ENCODE measurements at places on chromosomes 1 and 21.

DNA sequence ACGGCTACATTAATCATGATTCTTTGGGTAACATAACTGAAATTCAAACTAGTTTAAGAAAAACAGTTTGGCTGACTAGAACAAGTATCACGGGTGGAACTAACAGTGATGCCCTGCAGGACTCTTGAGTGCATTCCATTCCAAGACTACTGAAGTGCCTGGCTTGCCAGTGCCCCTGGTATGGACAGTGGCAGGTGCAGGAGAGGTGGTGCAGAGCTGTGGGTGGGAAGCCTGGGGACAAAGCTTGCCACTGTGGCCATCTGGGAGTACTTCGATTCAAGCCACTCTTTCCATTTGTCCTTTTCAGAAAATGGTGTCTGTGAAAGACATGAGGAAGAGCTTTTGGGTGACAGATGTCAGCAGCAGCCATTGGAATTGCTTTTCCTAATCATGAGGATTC lies 166.5 kb downstream of the RRAGC start:
- DNase-seq = no peak

DNA sequence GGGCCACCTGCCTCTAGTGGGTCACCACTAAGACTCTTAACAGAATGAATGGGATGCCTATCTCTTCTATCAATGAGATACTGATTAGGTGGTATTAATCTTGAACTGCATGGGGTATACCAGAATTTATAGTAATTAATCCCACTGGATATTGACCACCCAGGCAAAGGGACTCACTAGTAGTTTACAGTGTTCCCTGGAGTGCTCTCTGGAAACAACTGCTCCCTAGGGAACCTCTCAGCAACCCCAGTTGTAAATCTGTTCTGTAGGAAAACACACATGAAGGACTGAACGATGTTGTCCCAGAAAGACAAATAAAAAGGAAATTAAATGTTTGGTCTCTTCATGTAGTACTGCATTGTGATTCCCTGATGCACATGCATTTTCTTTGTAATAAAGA lies 430.5 kb downstream of the HLX start:
- no peak for DNase-seq

DNA sequence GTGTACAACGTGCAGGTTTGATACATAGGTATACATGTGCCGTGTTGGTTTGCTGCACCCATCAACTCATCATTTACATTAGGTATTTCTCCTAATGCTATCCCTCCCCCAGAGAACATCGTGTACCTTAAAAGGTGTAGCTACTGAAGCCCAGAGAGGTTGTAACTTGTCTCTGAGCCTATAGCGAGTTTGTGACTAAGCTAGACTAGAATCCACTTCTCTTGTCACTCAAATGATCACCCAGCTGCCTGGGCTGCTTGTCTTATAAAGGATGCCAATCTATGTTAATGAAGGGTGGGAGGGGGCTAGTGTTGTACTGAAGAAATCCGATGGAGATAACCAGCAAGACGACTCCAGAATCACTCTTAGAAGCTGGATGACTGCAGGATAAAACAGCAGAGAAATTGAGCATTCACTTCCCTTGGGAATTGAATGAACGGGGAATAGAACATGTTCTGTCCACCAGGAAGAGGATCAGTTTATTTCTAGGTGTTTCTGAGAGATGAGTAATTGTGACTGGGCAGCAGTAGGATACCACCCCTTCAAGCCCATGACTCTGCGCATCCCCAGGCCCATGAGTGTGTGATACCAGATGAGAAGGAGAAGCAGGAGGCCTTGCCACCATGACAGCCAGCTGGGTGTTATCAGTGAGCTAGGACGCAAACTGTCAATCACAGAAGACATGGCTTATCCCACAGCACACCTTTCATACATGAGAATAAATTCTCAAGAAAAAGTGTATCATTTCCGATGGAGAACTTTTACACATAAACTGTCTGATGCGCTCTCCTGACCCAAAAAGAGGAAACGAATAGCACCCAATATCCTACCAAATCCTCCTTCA lies 390.4 kb downstream of the NTNG1 start:
- DNase-seq = no peak

DNA sequence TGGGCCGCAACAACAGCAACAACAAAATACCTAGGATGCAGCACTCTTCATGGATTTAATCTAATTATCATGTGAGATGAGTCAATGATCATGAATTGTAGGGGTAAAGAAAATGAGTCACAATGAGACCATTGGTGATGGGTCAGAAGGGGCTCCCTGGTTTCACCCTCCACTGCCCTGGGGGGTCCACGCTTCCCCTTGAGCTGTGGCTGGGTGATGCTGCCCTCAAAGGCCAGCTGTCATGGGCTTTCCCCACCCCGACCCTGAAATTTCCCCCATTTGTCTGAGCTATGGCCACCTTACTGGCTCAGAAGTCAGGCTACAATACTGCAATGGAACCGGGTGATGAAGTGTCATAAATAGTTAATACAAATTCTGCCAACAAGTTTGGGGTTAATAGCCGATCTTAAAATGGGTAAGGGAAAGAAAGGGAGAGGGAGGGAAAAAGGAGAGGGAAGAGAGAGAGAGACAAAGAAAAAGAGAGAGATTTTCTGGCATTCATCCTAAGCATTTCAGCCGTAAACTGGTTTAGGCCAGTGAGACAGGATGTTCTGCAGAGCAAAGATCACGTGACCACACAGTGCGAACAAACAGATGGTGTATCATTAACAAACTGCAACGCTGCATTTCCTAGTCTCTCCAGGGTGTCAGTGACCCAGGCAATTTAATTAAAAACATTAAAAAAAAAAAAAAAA lies 143.4 kb upstream of the ERRFI1 start:
- peak; percentile 7 for DNase-seq

GRCh38 chr21:37762606-37763005 lies 153.7 kb downstream of the KCNJ6 start:
- no peak for DNase-seq

DNA sequence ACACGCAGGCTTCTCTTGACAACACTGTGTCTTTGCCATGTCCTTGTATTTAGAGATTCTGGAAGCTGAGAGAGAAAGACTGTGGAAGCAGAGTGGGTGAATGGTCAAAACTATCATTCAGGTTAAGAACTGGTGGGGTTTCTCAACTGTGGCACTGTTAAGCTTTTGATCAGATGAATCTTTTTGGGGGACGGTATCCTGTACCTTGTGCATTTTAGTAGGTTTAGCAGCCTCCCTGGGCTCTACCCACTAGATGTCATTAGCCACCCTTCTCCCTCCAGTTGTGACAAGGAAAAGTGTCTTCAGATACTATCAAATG lies 39.4 kb downstream of the ATP1A1 start:
- DNase-seq = no peak

- DNase-seq = no peak
These were observed 9.9 kb upstream of the SPRR4 start for GRCh38 chr1:152960452-152961044.

GRCh38 chr1:213296558-213296957 lies 245.5 kb downstream of the RPS6KC1 start:
- no peak for DNase-seq

GRCh38 chr21:30997541-30997940 lies 40.7 kb downstream of the KRTAP19-8 start:
- no peak for DNase-seq

DNA sequence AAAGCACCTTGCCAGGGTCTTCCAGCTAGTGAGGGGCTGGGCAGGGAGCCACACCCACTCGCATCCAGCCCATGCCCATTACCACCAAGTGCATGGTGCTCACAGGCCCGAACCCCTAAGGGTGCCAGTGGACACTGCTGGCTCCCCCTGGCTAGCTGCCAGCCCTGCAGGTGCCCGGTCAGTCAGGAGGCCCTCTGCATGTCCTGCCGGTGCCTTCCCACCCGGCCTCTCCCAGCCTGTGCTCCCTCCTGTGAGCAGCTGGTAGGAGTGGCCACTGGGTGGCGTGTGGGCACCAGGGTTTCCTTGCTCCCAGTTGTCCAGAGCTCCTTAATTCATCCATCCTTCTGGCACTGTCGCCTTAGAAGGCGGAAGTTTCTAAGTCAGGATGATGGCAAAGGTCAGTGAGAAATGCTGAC lies 33.4 kb downstream of the QSOX1 start:
- DNase-seq = no peak

DNA sequence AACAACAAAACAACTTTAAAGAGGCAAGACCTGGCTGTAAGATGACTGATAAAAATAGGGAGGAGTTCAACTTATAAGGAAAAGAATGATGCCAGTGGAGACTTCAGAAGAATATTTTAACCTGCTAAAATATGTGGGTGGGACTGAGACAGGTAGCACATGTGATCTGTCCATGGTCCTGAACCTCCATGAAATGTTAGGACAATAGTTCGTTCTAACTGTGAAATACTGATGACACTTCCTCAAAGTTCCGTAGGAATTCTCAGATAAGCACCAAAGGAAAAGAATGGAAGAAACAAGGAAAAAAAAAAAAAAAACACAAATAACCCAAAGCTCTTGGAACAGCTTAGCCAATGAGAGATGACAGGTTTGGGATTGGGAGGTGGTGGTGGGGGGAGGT lies 44.7 kb downstream of the CDC42BPA start:
- no peak for DNase-seq

GRCh38 chr1:65429078-65429477 lies 8.6 kb downstream of the LEPR start:
- DNase-seq = no peak
